ENCODE measurements at places on chromosomes 1 and 21.

DNA sequence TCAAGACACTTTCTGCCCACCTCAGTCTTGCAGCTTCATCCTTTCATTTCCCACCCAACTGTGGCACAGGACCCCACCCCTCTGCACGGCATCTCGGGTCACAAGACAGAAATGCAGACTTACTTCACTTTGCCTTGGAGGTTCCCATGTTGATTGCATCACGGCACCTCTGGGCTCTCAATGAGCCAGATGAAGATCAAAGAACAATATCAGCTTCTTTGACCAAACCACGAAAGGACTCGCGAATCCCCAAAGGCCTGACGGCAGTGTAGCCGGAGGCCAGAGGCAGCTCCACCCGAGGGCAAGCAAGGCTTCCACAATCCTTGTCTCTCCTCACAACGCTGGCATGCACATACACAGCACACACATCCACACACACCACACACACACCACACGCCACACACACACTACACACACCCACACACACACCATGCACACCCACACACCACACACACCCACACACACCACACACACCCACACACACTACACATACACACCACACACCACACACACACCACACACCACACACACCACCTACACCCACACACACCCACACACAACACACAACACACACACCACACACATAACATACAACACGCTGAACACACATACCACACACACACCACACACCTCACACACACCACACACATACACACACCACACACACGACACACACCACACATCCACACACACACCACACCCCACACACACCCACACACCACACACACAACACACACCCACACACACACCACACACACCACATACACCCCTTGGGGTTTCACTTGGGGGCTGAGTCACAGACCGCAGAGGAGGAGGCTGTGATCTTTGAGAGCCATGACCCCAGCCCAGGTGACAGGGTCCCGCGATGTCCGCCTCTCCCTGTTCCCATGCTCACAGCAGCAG is 35.8 kb downstream of the UBASH3A start:
- DNase-seq, result no peak

GRCh38 chr1:159952932-159953331 is 1.1 kb downstream of the SLAMF9 start:
- DNase-seq, result no peak

DNA sequence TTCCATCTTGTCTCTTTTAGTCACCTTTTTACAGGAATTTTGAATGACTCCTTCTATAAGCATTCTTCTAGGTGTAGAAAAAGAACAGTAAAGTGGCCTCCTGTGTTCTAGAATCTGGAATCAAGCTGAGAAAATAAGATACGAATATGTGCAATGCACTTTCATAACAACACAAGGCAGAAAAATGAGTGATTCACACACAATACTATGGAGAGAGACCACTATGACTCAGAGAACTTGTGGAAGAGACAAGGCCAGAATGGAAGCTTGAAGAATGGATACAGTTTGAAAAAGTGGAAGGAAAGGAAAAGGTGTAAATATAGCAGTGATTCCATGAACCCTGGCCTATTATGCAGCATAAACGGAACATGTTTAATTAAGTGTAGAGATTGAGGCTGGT is 57.1 kb upstream of the SAMSN1 start:
- DNase-seq, result no peak

GRCh38 chr1:155160128-155160527 is 13.0 kb downstream of the KRTCAP2 start:
- DNase-seq, result no peak

DNA sequence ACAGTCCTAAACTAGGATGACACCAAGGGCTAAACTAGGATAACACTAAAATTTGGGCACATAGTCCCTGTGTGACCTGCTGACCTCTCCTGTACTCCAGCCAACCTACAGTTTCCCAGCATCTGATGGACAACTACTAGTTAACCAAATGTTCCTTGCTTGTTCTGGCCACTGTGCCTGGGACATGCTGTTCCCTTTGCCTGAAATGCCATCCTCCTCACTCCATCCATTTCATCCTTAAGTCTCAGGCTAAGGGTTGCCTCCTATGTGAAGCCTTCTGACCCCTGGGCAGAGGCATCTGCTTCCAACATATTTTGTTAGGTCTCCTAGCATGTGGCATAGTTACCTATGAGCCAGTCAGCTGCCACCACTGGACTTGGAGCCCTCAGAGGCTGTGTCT is 204.9 kb upstream of the JUN start:
- no peak for DNase-seq

DNA sequence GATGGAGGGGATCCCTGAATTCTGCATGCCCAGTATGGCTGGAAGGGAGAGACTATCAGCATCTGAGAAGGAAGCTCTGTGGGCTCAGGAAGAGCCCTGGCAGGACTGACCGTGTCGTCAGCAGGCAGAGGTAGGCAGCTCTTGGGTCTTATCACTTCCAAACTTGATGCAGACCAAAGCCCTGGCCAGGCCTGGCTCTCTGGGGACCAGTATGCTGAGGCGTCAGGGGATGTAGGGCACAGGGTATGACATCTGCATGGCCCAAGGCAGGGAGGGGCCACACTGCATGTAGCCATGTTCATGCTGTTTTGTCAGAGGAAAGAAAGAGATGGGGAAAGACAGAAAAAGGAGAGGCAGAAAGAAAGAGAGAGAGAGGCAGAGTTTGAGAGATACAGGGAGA is 6.3 kb downstream of the FGR start:
- no peak for DNase-seq

DNA sequence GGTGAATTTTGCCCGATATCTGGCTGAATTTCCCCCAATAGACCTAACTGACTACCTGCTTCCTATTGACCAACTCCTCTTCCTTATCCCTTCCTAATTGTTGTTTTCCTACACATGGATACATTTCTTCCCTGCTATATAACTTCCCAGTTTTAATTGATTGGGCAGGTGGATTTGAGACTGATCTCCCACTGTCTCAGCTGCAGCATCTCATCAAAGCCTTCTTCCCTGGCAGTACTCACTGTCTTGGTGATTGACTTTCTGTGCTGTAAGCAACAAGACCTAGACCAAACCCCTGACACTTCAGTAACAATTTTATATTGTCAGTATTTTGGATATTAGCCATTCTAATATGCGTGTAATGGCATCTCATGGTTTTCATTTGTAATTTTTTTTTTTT is 11.3 kb upstream of the PLA2G2A start:
- DNase-seq, result no peak

DNA sequence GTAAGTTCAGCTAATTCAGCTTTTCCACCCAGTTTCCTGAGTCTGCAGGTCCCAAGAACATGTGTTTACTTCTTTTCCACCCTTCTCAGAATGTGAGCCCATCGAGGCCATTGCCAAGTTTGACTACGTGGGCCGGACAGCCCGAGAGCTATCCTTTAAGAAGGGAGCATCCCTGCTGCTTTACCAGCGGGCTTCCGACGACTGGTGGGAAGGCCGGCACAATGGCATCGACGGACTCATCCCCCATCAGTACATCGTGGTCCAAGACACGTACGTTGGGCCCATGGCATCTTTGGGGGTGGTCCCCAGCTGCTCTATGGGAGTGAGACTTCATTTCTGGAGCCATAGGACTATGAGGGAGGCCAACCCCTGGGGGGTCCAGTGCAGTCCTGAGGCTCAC is 17.2 kb upstream of the IKBKE start:
- DNase-seq, result no peak

DNA sequence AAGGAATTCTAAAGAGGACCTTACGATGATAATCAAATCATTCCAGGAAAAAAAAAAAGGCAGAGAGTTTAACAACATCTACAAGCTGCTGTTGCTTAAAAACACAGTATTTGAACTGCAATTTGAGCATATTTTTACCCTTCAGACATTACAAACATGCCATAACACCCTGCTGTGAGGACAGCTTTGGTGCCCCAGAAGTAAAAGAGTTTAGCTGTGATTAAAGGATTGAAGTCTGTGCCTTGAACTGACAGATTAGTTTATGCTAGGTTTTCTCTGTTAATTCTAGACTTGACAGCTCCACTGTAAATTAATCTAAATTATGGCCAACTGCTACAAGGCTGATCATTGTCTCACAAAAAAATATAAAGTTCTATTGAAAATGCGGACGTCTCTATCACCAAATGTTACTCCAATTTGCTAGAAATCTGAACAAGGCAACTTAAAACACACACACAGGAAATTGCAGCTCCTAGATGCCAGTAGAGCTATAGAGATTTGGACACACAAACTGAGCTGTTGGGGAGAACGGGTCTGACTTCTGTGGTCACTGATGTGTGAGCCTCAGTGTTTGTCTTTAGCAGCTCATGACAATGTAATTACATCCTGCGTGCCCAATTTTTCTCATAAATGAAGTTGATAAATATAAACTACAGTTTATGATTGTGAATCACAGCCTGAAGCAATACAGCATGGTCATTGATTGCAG is 217.9 kb downstream of the NTNG1 start:
- no peak for DNase-seq

GRCh38 chr1:53073868-53074311 is 11.9 kb downstream of the PODN start:
- peak; percentile 70 for DNase-seq

DNA sequence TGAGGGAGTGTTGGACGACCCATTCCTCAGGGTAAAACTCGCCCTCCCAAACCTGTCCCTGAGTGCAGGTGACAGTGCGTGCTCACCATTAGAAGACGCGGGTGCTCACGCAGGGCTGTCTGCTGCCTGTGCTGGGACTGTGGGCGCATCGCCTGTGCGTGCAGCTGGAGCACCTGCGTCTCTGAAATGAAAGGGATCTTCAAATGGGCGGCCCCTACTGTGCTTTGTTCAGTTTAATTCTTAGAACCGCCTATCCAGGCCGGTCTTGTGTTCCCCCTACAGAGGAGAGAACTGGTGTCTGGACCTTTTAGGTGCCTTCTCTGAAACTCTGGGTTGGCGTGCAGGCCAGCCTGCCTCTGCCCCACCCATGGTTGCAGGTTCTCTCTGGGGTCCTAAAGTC is 125.8 kb downstream of the PCBP3 start:
- DNase-seq, result peak; percentile 78

DNA sequence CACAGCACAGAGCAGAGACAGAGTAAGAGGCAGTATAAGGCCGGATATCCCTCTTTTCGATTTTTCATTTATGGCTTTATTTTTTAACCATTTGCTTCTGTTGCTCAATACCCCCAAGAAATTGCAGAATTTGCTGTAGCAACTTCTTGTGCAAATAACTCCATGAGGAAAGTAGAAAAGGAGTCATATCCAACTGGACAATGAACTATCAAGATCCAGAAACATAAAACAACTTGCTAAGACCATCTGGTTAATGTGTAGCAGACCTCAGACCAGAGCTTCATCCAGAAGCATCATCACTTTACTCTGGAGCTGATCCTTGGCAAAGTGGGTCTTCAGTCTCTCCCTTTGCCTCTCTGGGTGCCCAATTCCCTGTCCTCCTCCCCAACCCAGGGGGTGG is 45.9 kb downstream of the ZNF697 start:
- DNase-seq, result no peak

- no peak for DNase-seq
Observed at GRCh38 chr1:201737352-201738060, 91.5 kb upstream of the IPO9 start.

DNA sequence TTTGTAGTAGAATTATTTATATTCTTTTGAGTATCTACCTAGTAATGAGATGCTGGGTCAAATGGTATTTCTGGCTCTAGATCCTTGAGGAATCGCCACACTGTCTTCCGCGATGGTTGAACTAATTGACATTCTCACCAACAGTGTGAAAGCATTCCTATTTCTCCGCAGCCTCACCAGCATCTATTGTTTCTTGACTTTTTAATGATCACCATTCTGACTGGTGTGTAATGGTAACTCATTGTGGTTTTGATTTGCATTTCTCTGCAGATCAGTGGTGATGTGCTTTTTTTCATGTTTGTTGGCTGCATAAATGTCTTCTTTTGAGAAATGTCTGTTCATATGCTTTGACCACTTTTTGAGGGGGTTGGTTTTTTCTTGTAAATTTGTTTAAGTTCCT is 15.3 kb upstream of the IL23R start:
- DNase-seq, result no peak

GRCh38 chr1:112316254-112316913 is 79.6 kb upstream of the CTTNBP2NL start:
- DNase-seq, result no peak

GRCh38 chr1:66733348-66734017 is 18.8 kb upstream of the DYNLT5 start:
- DNase-seq, result no peak

DNA sequence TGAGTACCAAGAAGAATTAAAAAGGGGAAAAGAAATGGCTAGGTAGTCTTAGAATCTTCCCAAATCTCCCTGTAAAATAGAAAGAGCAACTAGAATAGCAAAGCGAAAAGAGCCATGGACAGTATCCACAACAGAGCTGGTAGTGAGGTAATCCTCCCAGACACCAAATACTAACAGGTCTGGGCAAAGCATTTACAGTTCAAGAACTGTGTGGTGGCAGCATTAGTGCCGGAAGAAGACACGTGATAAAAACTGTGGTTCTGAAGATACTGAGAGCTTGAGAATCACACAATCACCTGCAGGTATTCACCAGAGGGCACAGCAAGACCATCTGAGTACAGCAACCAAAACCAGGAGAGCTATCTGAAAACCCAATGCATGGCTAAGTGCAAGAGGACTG is 31.8 kb upstream of the OLIG2 start:
- no peak for DNase-seq

- no peak for DNase-seq
Observed at GRCh38 chr1:11562664-11563063, 83.7 kb downstream of the DISP3 start.

DNA sequence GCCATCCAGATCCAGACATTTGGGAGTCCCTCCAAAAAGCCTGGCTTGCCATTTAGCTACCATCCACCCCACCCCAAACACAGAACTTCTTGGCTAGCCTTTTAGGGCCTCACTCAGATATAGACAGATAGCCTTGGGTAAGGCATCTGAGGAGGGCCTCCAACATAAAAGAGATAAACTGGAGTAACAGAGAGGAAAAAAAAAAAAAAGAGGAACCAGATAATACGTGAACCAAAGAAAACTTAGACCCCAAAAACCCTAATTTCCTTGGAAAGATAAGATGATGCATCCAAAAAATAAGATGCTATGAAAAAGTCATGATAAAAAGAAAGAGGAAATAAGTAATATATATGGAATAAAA is 19.8 kb upstream of the LSS start:
- no peak for DNase-seq

DNA sequence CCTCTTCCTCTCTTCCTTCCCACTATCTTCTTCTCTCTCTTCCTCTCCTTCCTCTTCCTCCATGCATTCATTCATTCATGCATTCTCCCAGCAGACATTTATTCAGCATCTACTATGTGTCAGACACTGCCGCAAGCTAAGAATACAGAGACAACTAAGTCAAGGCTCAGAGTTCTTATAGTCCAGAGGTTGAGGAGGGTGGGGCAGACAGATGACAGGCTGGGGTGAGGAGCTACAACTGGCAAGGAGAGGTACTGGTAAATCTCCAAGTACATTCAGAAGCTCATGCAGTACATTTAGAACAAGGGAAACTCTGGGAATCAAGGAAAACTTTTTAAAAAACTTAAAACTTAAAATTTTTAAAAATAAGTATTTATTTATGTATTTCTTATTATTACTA is 56.4 kb upstream of the FMOD start:
- DNase-seq, result no peak

GRCh38 chr1:90717665-90718410 is 736 bp upstream of the BARHL2 start:
- DNase-seq, result no peak
